OCI-LY7 (cell line): ENCODE measurements at places on chromosomes 4 and X. TPM values are rescaled to one million over a fixed set of nuclear protein-coding genes. Genes with fewer than 3 reads are reported as not detected.

GRCh38 chrX:77694491-77694890, 91.5 kb downstream of the ATRX start:
- no peak for DNase-seq

- no peak for DNase-seq
These were observed 186.3 kb downstream of the NWD2 start for GRCh38 chr4:37430718-37431416.

The CNGA2 gene
- total RNA-seq = not detected in 2 replicates

- DNase-seq = no peak
These were observed 320.7 kb upstream of the PCDH7 start for GRCh38 chr4:30399476-30399875.

The CSAG2 gene
- not detected in 2 replicates for total RNA-seq

The TMPRSS11A gene
- total RNA-seq = not detected in 2 replicates

The TNMD gene
- total RNA-seq = not detected in 2 replicates

The SULT1E1 gene
- not detected in 2 replicates for total RNA-seq

DNA sequence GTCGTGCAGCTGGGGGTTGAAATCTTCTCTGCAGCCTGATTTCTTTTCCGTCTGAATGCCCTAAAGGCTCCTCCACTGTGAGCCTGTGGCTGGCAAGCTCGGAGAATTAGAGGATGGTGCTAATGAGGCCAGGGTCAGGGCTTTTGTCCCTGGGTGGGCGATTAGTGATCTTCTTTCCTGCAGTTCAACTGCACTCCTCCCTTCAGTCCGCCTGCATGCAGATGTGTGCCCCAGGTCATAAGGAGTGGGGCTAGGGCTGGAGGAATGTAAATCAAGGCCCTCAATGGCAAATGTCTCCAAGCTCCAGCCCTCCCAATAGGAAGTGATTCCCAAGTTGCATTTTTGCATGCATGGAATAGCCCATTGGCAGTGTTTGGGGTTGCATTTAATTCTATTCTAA, 405.0 kb downstream of the AFF2 start:
- no peak for DNase-seq

The GPM6B gene
- not detected in 2 replicates for total RNA-seq

The TCEAL8 gene
- total RNA-seq = 31.2 and 32.6 TPM in 2 replicates

The CXXC4 gene
- total RNA-seq = not detected in 2 replicates

GRCh38 chr4:26471890-26472289, 18.4 kb downstream of the CCKAR start:
- no peak for DNase-seq

GRCh38 chrX:119411959-119412358, 12.8 kb downstream of the SLC25A43 start:
- no peak for DNase-seq

GRCh38 chr4:12729384-12729783, 754.8 kb downstream of the RAB28 start:
- DNase-seq = peak; percentile 39
